ENCODE measurements at places on chromosomes 7 and 10. TPM values are rescaled to one million over a fixed set of nuclear protein-coding genes. Genes with fewer than 3 reads are reported as not detected.

Gene CREB5
- 4.5 TPM for total RNA-seq

Gene DPP6
- not detected for total RNA-seq

Gene SLC26A4
- 0.46 TPM for total RNA-seq

Gene CLDN15
- 2.9 TPM for total RNA-seq

Gene PLAC9
- total RNA-seq = 2.6 TPM

Gene PTPN20
- 0.59 TPM for total RNA-seq

Gene FAM25C
- total RNA-seq = not detected

Gene SFRP4
- total RNA-seq = 0.14 TPM
